Fibroblast of pulmonary artery (primary cell): ENCODE measurements at places on chromosomes 2 and 18.

DNA sequence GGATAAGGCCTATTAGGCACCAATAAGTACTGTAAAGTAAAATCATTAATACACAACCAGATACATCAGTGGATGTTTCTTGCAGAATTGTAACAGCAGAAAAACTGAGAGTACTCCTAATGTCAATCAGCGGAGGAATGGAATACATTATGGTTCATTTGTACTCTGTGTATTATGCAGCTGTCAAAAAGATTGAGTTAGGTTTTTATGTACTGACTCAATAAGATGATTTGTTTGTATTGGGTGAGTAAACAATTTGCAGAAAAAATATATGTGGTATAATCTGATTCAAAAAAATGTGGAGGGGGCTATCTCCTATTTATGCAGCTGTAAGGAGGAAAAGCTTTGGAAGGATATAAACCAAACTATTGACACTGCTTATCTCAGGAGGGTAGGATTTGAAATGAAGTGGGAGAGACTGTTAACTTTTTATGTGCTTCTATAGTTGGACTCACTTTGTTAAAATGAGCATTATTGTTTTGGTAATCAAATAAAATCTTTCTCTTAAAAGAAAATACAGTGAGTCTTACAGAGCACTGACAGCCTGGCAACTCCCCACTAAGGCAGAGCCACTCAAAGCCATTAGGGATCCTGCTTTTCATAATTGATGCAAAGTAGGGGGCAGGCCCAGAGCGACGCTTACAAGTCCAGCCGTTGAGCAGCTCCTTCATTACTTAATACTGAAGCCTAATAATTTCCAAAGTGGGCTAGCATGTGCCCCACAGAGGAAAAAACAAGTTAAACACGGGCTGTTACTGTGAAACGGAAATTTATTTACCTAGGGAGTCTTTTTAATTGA, 168.8 kb downstream of the PHLPP1 start:
- DNase-seq = no peak

DNA sequence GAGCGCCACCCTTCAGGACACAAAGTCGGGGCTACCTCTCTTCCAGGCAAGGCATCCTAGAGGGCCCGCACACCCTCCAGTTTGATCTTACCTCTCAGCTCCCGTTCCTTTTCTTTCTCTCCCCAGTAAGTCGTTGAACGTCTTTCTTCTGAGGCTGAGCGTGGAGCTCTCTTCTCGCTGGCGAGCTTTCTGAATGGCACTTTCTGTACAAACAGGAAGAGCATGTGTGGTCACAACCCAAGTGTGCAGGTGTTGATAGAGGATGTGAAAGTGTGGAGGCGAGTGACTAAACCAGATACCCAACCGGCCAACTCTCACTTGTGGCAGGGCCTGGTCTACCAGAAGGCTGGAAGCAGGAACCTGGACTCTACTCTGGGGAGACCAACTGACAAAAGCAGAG, at the start of gene AFF3:
TSS of gene AFF3 (minus strand) at position 198 of the 400 bp plus-strand sequence. CDS start 38,136 bp downstream, outside the sequence.
- no peak for DNase-seq

DNA sequence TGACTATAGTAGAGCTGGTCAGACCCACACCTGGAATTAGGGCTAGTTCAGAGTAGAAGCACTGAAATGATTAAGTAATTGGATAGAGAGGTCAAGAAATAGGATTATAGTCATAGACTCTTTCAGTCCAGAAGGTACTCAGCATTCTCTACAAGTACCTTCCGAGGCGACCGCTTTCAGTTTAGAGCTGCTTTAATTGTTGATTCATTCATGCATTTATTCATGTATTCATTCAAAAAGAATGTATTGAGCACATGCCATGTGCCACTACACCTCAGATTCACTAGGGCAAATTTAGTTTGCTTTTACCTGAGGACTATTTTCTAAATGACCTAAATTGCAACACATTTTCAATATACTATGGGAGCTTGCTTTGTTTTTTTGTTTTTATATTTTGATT, 48.7 kb downstream of the CRIM1 start:
- DNase-seq = no peak

GRCh38 chr18:51522338-51522737, 324.9 kb upstream of the MEX3C start:
- no peak for DNase-seq

- DNase-seq = peak; percentile 64
These were observed 63.4 kb downstream of the MREG start for GRCh38 chr2:215949991-215950404.

DNA sequence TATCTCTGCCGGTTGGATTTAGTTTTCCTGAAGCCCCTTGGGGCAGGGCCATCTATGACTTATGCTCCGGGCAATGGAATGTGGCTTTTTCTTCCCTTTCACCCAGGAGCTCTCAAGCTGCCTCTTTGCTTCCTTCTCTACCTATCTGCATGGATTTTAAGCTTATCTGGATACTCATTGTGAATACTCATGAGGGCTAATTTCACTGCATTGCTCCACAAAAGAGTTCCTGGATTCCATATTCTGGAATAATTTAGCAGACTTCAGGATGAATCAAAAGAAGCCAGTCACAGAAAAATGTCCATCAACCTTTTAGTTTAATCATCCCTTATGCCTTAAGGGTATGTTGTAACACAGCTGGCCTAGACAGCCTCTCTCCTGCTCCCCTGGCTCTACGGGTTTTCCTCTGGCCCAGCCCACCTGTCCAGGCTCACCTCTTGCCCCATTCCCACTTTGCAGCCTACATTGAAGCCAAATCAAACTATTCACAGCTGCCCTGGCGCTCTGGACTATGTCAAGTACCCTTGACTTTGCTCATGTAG, 122.8 kb upstream of the RMDN2 start:
- DNase-seq = no peak

GRCh38 chr18:58527285-58527951, 101.5 kb downstream of the ALPK2 start:
- peak; percentile 13 for DNase-seq

GRCh38 chr2:29567906-29568520, 353.4 kb downstream of the ALK start:
- no peak for DNase-seq

DNA sequence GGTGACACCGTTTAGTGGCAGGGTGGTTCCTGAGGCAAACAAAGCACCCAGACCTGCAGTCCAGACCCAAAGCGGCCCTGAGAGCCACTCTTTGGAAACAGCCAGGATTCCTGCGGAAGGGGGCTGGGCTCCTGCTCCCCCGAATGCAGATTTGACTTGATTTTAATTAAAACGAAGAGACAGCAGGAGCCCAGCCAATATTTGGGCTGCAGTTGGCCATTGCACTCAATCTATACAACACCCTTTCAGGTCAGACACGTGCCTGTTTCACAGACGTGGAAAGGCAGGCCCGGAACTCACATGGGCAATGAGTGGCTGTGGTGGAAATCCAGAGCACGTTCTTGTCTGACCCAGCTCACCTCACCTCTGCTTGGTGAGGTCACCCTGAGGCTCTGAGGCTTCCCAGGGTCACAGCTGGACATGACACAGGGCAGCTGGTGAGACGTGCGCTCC, 122.4 kb downstream of the NDUFA10 start:
- DNase-seq = no peak

DNA sequence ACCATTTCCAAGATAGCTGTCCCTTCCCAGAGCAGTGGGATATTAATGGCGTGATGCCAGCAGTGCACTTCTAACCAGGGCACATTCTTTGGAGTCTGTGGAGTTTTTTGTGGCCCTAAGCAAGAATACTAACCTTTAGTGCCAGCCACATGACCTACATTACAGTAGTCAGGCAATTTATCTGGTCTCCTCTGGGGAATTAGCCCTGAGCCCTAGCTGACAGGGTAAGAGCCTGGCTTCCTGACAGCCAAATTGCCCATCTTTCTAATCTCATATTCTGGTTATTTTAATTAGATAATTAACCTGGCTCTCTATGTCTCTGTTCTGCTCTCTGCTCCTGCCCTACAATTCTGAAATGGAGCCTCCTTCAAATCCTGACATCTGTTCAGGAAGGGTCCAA, 5.2 kb downstream of the PFN4 start:
- no peak for DNase-seq

- DNase-seq = no peak
These were observed 57.5 kb downstream of the KDM3A start for GRCh38 chr2:86498468-86499260.

DNA sequence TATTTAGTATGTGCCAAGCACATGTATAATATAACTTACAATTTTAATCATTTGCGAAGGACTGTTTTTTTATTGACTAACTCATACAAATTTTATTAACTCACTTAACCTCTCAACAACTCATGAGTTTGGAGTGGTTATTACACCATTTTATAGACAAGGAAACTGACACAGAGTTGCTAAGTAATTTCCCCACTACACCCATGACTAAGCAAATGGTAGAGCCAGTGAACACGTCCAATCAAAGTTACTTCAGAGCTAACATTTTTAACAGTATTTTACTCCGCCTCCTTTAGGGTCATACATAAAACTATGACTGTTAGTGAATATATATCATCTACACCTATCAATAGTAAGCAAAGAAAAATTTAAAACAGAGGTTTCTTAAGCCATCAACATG, 556.7 kb upstream of the FSIP2 start:
- no peak for DNase-seq

GRCh38 chr2:205720451-205720902, 38.2 kb downstream of the NRP2 start:
- DNase-seq = no peak

GRCh38 chr2:218857371-218858137, 2.1 kb upstream of the WNT6 start:
- peak; percentile 53 for DNase-seq

DNA sequence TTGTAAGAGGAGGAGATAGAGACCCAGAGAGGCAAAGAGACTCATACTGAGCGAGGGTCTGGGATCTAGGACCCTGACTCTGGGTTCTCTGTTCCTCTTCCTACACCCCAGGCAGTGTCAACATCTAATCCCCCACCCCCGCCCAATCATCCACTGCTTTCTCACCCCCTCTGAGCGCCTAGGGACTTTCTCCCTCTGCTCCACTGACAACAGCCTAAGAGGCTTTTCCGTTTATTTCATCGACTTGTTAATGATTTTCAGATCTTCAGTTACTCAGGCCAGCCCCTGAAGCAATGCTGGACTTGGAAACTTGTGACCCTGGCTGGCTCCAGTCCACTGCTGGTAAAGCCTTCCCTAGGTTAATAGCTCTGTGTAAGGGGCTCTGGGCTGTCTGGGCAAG, 65.1 kb downstream of the TFCP2L1 start:
- no peak for DNase-seq

- no peak for DNase-seq
These were observed 43.5 kb upstream of the MSH2 start for GRCh38 chr2:47359375-47359868.

DNA sequence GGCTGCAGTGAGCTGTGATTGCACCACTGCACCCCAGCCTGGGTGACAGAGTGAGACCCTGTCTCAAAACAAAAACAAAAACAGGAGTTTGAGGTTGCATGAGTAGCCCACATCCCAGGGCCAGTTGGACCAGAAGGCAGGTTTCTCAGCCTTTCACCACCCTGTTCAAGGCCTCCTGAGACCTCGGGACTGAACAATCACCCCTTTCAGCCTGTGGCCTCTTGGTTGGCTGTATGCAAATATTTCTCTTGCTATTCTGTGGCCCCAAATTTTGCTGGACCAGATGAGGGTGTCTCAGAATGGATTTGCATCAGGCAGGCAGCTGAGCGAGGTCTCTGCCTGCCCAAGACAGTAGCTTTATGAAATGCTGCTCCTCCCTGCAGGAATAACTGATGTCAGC, 56.9 kb downstream of the DPYSL5 start:
- no peak for DNase-seq

GRCh38 chr2:185668710-185669109, 69.9 kb upstream of the FSIP2 start:
- DNase-seq = peak; percentile 6

DNA sequence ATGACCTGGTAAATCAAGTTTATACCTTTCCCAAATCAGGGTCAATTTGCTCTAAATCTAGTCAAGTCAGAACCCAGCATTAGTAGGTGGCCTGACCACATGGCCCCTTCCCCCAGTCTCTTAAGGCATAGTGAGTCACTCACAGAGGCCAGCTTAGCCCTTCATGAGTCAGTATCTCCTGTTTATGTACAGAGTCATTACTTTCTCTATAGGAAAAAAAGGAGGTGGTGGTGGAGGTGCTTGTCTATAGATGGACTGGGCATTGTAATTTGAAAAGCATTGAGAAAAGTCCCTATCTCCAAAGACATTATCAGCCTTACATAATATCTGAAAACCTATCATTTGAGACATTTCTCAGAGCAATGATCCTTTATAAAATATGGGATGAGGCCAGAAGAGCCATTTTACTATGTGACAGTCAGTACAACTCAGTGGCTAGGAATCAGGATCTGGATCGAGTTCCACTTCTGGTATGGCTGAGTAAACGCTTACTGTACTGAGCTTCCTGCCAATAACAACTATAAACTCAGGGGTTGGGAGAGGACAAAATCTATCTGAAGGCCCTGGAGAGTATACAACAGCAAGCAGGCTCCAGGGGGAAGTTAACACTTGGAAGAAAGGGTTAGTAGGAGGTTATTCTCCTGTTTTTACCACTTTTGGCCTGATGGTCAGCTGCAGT, 22.5 kb upstream of the SIGLEC15 start:
- DNase-seq = peak; percentile 92

- DNase-seq = peak; percentile 11
These were observed 570 bp downstream of the SCRN3 start for GRCh38 chr2:174395969-174396630.

DNA sequence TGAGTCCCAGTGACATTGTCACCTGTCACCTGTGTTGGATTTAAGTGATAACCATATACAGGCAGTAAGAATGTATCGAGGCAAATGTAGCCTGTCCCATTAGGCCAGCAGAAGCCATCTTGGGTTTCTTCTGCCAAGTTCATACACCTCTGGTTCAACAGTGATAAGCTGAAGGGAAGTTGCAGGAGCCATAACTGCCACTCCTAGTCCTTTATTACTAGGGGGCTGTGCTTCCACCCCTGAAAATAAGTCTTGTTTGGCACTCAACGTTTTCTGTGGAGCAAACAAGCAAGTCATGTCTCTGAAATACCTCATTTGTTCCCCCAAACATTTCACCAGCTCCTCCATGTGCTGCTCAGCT, 58.1 kb upstream of the ALPP start:
- DNase-seq = no peak

GRCh38 chr2:197184959-197185586, 125.5 kb downstream of the ANKRD44 start:
- DNase-seq = peak; percentile 73

DNA sequence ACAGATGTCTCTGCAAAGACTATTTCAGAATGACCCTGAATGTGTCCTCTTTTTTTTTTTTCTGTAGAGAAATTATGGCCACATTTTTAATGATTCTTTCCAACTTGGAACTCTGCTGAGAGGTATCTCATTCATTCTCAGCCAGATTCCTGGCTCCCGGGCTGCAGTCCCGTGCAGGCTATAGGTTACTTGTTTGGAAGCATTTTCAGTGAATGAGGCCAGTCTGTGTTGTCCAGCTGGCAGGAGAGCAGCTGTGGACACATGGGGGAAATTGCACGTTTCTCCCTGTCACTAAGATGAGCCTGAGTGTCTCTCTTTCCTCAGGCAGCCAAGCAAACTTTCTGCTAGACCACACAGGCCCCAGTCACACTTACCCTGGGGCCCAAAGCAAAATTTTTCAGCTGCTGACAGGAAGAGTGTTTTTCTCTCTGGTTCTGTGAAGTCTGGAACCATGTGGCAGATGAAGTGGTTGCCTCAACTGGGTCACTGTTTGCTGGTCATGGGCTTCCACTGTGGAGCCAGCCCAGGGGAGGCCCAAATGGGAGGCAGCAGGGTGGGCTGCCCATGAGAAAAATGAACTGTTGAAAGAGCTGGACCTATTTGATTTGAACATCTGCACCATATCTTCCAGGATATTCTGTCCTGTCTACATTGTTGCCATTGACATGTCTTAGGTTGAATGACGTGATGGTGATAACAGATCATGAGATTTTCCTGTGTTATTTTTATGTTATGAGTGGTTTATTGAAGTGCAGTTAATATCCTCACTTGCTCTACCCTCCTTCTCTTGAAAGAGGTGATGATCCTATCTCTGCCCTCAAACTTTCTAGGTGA, 431.2 kb downstream of the LPIN1 start:
- peak; percentile 62 for DNase-seq
